ENCODE measurements at places on chromosomes 11 and 22. TPM values are rescaled to one million over a fixed set of nuclear protein-coding genes. Genes with fewer than 3 reads are reported as not detected.

EMID1 gene
- not detected for polyA plus RNA-seq

KDM4E gene
- polyA plus RNA-seq, result not detected

GPR83 gene
- not detected for polyA plus RNA-seq

SNX15 gene
- 11.2 TPM for polyA plus RNA-seq

FGF4 gene
- polyA plus RNA-seq, result not detected

ADM2 gene
- polyA plus RNA-seq, result 0.95 TPM

ZNF70 gene
- 0.25 TPM for polyA plus RNA-seq

PANX3 gene
- polyA plus RNA-seq, result not detected

PRG2 gene
- 0.13 TPM for polyA plus RNA-seq

C1QTNF4 gene
- not detected for polyA plus RNA-seq

SLC17A6 gene
- not detected for polyA plus RNA-seq

POU2AF1 gene
- 3.8 TPM for polyA plus RNA-seq

KCNC1 gene
- polyA plus RNA-seq, result not detected

CCDC116 gene
- polyA plus RNA-seq, result not detected

TOM1 gene
- polyA plus RNA-seq, result 73.4 TPM

HMOX1 gene
- 2.3 TPM for polyA plus RNA-seq

EHF gene
- not detected for polyA plus RNA-seq

BTBD18 gene
- polyA plus RNA-seq, result 0.60 TPM

OR52I1 gene
- not detected for polyA plus RNA-seq

SBF2 gene
- polyA plus RNA-seq, result 2.1 TPM

SCGB1D2 gene
- not detected for polyA plus RNA-seq

OSM gene
- 2.7 TPM for polyA plus RNA-seq

DDIAS gene
- 1.0 TPM for polyA plus RNA-seq

RPS13 gene
- 1,842 TPM for polyA plus RNA-seq

GRAP2 gene
- 79.2 TPM for polyA plus RNA-seq

TECTA gene
- polyA plus RNA-seq, result not detected

GRAMD1B gene
- 5.3 TPM for polyA plus RNA-seq

SCUBE2 gene
- polyA plus RNA-seq, result not detected

DEUP1 gene
- not detected for polyA plus RNA-seq

MIOX gene
- not detected for polyA plus RNA-seq

FAM180B gene
- not detected for polyA plus RNA-seq

CD6 gene
- polyA plus RNA-seq, result 188 TPM

RBMXL2 gene
- polyA plus RNA-seq, result not detected
